Caki2 (cell line): ENCODE measurements at places on chromosomes 12 and 14. TPM values are rescaled to one million over a fixed set of nuclear protein-coding genes. Genes with fewer than 3 reads are reported as not detected.

The COQ6 gene
- total RNA-seq, result 16.4 and 19.4 TPM in 2 replicates

DNA sequence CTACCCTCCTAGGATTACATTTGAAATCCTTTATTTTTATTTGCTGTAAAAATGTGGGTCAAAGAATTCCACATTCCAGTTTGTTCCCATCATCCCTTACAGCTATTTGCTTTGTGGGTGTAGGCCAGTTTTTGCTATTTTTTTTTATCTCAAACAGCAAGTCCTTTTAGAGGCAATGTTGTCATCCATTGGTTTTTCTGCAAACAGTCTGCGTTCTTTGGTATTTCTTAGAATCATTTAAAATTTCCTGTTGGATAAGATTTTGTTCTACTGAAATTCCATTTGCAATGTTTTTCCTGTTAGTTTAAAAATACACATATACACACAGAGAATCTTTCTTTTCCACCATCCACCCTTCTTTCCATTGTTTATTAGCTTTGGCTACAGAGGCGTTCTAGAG, 53.3 kb upstream of the STK38L start:
- DNase-seq, result no peak

The NKX2-1 gene
- total RNA-seq, result 0.29 TPM in 1 of 2 replicates, not detected in the other

DNA sequence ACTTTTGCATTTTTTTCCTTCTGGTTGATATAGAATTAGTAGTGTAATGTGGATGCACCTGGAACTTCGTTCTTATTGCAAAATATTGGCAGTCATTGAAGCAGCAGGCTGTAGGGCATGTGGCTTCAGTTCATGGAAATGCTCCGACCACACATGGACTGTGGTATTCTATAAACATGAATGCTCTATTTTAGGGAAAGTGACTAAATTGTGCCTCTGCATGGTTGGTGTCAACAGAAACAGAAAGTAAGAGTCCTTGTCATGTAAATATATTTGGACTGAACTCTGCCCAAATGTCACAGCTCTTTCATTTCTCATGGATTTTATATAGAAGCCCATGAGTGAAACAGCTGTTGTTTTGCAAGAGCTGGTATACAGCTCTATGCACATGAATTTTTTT, 917.0 kb downstream of the LRFN5 start:
- DNase-seq, result no peak

GRCh38 chr14:101554991-101555668, 6.2 kb upstream of the DIO3 start:
- DNase-seq, result peak; percentile 25

The MANSC1 gene
- total RNA-seq, result 4.6 and 5.1 TPM in 2 replicates

- no peak for DNase-seq
Observed at GRCh38 chr12:49294804-49295081, 204 bp upstream of the PRPH start.

The EMP1 gene
- total RNA-seq, result 7.8 and 17.2 TPM in 2 replicates

The ASCL1 gene
- total RNA-seq, result not detected in 2 replicates

DNA sequence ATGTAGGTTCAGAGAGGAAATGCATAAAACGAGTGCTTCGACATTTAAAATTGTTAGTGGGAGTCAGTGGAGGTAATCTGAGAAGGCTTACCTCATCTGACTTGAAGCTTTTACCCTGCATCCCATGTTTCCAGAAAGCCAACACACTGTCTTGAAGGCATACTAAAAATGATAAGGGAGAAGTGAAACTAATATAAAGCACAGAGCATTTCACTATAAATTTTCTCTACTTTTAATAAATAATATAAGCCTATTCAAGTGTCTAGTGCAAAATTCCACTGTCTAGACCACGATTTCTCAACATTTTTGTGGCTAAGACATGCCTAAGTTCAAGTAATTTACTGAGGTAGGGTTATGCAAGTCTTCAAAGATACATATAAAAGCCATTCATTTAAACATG, 29.1 kb upstream of the CDKL1 start:
- no peak for DNase-seq

GRCh38 chr14:101594511-101595148, 33.3 kb downstream of the DIO3 start:
- DNase-seq, result no peak
